ENCODE measurements at places on chromosomes 3 and 15.

GRCh38 chr3:114794894-114795630, 352.0 kb downstream of the ZBTB20 start:
- DNase-seq: no peak

- no peak for DNase-seq
Observed at GRCh38 chr15:40493089-40493840, 22.5 kb downstream of the CHST14 start.

DNA sequence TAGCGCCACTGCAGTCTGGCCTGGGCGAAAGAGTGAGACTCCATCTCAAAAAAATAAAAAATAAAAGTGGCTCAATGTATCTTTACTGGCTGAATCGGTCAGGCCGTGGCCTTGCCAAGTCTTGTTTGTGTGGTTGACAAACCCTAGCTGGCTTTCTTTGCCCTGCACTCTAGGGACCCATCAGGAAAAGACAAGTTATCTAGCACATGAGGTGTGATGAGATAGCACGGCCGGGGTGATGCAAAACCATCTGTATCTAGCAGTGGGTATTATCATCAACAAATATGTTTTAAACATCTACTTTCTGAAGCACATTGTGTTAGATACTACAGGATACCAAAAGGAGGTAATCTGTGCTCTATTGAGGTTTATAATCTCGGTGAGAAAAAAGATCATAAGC, 3.9 kb upstream of the DPP8 start:
- no peak for DNase-seq

GRCh38 chr3:129829640-129830039, 63.9 kb downstream of the TMCC1 start:
- peak; percentile 11 for DNase-seq

DNA sequence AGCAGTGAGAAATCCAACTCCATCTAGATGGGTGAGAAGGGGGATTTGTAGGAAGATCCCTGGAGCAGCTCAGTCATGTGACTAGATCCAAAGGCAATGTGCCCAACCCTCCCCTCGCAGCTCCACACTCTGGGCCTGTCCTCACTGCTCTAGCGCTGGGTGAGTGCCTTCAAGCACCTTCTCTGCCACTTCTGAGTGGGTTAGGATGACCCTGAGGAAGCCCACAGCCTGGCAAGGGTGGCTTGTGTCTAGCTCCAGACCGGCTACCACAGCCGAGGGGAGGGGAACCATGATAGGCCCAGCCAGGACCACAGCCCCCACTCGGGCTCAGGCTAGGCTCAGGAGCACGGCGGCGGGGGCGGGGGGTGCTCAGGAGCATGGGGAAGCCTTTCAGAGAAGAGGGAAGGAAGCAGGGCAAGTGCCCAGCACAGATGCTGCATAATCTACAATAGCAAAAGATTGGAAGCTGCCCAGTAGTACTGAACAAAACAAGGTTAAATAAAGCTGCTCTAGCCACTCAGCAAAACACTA, 1.7 kb downstream of the SPATA12 start:
- DNase-seq: no peak

- no peak for DNase-seq
Observed at GRCh38 chr3:97438131-97438530, 326.4 kb upstream of the ARL6 start.

GRCh38 chr3:165753560-165753959, 83.7 kb downstream of the BCHE start:
- no peak for DNase-seq

DNA sequence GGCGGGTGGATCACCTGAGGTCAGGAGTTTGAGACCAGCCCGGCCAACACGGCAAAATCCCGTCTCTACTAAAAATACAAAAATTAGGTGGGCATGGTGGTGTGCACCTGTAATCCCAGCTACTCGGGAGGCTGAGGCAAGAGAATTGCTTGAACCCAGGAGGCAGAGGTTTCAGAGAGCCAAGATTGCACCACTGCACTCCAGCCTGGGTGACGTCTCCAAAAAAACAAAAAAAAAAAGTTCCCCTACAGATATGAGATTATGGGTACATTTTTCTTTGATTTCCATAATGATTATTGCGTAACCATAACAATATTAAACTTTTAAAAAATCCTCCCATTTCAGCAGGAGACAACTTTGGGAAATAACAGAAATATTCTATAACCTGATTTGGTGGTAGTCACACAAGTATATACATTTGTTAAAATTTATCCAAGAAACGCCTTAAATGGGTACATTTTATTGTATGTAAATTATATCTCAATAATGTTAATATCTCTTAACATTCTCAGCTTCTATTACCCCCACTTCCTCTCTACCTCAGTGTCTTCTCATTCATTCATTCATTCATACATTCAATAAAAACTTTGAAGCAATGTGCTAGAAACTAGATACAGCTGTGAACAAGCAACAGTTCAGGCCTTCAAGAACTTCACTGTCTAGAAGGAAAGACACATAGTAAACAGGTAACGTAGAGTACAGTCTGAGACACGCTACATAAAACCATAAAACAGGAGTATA, 6.6 kb downstream of the UBR1 start:
- DNase-seq: no peak

GRCh38 chr15:74024687-74025086, 30.2 kb downstream of the PML start:
- no peak for DNase-seq

DNA sequence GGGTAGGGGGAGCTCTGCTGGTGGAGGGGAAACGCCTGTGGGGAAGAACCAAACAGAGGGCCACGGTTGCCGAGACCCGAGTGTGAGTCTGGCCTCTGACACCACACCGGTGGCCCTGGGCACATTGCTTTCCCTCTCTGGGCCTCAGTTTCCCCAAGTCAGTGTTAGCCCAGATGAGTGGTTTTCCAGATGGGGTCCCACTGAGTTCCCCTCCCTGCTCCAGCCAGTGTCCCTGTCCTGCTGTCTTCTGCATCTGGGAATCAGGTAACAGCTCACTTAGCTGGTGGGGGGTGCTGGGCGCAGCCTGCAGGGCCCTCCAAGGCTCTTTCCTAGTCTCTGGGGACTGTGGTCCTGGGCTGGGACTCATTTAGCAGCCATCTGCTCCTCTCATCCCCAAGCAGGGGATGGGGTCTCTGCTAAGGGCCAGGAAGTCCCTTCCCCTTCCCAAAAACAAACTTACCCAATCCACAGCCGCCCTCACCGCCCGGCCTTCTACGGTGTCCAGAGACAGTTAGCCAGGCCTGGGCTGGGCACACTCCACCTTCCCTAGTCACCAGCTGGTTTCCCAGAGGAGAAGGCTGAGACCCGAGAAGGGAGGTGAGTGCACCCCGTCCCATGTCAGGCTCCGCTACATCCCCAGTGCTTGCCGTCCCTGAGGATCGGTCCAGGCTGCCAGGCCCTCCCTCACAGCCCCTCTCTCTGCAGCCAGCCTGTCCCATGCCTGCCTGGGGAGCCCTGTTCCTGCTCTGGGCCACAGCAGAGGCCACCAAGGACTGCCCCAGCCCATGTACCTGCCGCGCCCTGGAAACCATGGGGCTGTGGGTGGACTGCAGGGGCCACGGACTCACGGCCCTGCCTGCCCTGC, 676 bp downstream of the GP9 start:
- DNase-seq: no peak

DNA sequence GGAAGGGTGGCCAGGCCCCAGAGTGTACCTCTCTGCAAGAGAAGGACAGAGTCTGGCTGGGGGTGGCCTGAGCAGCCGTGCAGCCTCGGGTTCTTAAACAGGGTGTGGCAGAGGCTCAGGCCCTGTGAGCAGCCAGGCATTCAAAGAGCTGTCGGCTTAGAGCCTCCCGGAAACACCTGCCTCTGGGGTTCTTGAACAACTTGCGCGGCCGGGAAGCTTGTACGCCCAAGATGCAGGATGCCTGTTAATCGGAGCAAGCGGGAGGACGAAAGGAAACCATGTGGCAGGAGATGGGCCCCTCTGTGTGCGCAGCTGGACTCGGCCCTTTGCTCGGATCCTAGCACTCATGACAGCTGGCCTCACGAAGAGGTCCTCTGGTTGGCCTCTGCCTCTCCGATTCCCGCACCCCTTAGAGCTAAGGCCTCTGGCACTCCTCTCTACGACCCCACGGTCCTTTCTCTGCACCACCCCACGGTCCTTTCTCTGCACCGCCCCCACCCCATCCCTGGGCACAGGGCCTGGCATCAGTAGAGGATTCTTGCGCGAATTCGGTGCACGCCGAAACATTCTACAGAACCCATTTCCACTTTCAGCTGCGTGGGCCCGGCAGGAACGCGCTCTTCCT, 23.9 kb upstream of the TXNRD3 start:
- peak; percentile 47 for DNase-seq

DNA sequence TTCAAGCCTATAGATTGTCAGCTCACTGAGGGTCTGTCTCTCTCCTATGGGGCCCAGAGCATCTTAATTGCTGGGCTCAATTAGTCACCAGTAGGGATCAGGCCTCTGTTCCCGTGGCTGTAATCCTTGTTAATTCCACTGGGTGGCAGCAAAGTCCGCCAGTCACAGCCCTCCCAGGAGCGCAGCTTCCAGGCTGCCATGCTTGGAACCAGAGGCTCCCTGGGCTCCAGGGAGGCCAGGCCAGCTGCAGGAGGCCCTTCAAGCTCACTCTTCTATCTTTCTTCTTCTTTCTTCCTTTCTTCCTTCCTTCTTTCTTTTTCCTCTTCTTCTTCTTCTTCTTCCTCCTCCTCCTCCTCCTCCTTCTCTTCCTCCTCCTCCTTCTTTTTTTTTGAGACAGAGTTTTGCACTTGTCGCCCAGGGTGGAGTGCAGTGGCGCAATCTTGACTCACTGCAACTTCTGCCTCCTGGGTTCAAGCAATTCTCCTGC, 14.4 kb downstream of the RNU5B-1 start:
- DNase-seq: peak; percentile 90

DNA sequence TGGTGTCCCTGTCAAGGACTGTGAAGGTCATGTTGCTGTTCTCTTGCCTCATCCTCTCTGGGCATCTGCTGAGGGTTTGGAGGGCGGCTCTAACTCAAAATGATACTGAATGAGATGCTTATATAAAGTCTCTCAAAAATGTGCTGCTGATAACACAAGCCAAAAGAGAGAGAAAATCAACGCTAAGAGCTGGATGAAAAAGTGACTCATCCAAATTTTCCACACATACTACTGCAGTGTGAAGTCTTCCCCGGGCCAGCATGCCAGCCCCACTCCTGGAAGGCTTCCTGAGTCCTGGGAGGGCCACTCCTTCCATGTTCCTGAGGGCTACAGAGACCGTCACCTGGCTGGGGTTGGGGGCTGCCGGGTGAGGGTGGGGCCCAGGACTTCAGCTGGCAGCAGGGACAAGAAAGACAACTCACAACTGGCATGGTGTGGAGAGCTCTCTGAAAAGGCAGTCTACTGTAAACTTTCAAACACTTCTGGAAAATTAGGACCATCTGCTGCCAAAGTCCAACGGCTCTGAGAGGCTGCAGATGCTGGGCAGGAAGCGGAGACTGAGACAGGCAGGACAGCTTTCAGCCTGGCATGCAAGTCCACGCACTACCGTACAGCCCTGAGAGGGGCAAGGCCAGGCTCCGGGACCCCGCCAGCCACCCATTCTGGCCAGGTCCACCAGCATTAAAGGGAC, 200.3 kb downstream of the ADAMTS17 start:
- DNase-seq: no peak

DNA sequence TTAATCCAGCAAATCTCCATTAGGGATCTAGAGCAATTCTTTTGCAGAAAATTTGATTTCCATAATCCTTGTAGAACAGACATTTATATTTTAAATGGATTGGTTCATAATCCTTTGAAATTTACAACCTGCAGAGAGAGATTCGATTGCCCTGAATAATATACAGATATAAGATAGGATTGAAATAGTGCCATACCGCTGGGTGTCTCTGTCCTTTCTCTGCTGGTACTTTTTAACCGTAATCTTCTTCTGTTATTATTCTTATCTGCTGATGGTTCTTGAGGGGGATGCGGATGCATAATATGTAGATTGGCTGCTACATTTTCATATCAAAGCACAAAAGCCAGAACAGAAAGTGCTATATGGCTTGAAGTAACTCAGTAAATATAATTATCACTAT, 182.2 kb downstream of the CFAP20DC start:
- DNase-seq: no peak

- no peak for DNase-seq
Observed at GRCh38 chr15:85725564-85725963, 69.2 kb downstream of the KLHL25 start.

- peak; percentile 79 for DNase-seq
Observed at GRCh38 chr15:80776420-80777045, 2.6 kb upstream of the CEMIP start.

Measured in GM13976 (cell line).